Activated naive CD8-positive, alpha-beta T cell treated with anti-CD3 and anti-CD28 coated beads for 36 hours (primary cell): ENCODE measurements at places on chromosomes 13 and 19. TPM values are rescaled to one million over a fixed set of nuclear protein-coding genes. Genes with fewer than 3 reads are reported as not detected.
A peak's percentile ranks its signal among the peaks of the same experiment; 100 is the strongest.

FXYD5 gene
- 275 TPM for total RNA-seq

NLRP7 gene
- total RNA-seq, result not detected

PLIN5 gene
- 0.32 TPM for total RNA-seq

GGN gene
- not detected for total RNA-seq

COMMD6 gene
- total RNA-seq, result 94.1 TPM

MEDAG gene
- not detected for total RNA-seq

ZNF558 gene
- 25.4 TPM for total RNA-seq

RPL28 gene
- 2,585 TPM for total RNA-seq

ADAT3 gene
- 5.9 TPM for total RNA-seq

ZNF471 gene
- 1.2 TPM for total RNA-seq

TMEM238 gene
- total RNA-seq, result 10.8 TPM

IL12RB1 gene
- 26.5 TPM for total RNA-seq

DNA sequence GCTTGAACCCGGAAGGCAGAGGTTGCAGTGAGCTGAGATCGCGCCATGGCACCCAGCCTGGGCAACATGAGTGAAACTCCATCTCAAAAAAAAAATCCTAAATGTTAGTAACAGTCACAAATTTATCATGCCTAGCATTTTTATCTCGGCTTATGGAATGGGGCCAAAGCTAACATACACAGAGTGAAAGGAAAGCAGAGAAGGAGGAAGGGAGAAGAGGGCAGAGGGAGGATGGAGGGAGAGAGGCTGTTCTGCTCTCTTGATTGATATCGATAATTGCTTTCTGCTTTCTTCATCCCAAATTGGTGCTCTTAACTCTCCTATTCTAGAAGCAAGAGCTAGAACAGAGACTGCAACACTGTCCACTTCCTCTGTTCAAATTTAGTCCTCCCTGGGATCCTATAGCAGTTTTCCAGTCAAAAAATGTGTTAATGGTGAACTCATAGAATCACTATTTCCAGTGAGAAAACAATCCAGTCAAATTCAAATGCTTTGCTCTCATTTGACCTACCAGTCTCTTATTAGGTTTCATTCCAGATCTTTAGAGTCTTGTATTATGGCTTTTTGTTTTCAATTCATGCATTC, 15.8 kb upstream of the TUBGCP3 start:
- DNase-seq, result no peak

DNA sequence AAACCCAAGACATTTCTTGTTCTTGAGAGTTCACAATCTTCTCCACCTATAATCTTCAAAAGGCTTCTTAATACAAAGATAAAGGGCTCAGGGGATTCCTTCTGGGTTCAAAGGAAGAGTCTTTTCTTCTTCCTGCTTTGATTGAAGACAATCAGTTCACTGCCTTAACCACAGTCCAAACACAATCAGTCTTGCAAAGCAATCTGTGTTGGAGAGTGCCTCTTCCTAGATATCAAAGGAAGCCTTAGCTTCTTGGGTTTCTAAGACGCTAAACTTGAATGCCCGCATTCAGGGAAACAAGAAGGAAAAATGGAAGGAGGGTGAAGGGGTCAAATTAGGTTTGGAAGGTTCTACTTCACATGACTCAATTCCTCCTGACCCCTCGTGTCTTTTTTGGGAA, 27.2 kb downstream of the RANBP3 start:
- DNase-seq, result no peak

GRCh38 chr19:29275266-29275665, 62.3 kb upstream of the UQCRFS1 start:
- no peak for DNase-seq

DNA sequence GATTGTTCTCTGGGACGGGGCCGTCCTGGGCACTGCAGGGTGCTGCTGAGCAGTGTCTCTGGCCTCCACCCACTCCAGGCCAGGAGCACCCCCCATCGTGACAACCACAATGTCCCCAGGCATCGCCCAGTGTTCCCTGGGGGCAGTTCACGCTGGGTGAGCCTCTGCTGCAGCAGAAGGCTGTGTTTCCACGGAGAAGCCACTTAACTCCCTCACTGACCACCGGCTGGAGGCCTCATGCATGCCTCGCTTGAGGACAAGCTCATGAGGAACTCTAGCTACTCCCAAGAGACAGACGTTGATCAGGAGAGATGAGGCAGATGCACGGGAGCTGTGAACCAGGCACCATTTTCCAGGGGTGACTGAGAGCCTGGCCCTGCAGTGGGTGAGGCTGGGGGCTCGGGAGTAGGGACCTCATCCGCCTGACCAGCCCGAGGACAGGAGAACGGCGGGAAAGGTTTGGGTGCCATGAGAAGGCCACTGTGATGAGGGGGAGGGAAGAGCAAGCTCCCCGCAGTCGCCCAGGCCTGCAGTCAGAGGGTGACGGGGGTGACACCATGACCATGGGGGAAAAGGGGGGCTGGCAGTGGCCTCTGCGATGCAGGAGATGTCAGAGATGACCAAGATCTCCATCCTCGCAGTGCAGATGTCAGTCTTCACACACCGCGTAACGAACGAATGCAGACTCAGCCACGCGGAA, 5.1 kb downstream of the SLC39A3 start:
- DNase-seq, result no peak

DNA sequence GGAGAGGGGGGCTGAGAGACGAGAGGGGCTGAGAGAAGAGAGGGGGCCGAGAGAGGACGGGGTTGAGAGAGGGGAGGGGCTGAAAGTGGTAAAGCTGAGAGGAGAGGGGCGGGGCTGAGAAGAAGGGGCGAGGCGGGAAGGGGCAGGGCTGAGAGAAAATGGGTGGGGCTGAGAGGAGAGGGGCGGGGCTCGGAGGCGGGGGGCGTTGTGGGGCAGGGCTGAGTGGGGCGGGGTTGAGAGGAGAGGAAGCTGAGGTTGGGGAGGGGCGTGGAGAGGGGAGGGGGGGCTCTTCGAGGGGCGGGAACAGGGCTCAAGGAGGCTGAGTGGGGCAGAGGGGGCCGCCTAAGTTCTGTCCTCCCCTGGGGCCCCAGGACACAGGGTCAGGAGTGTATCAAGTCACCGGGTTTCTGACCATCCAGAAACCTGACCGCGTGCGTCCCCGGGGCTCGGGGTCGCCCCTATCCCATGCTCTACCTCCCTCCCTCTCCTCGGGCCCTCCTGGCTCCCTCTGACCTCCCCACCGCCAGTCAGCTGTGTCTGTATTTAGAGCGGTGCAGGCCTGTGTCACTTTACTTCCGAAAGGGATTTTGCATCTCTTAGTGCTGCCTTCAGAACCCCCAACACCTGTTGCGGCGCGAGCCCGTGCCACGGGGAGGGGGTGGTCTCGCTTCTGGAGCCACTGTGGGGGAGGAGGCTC, 38.6 kb upstream of the SEMA6B start:
- DNase-seq, result peak; percentile 48

DNA sequence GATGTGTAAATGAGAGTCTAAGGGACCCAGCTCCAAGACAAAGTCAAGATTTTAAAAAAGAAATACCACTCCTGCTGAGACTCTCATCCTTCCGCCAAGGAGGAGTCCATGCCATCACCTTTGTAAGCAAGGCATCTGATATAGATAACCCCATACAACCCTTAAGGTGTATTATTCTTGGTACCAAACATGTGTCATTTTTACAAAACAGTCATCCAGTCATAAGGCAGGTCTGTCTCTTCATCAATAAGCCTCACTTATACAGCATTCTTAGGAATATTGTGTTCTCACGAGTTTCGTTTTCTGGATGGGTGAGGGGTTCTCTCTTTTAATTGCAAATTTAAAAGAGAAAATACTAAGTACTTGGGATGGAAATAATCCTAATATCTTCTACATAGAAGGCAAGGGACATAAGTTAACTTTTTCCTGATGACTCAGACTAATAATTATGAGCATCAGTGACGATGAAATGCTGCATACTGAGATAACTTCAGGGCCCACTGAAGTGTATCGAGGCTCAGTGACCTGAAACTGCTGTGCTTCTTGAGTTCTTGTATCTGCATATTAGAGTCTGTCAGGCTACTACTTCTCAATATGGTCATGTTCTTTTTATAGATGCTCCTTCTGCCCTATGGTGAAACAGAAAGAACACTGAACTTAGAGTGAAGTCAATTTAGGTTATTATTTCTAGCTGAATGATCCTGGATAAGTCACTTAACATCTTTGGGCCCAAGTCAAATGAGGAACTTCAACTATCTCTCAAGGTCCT, 166.6 kb downstream of the KLF12 start:
- no peak for DNase-seq

- no peak for DNase-seq
These were observed 535.2 kb downstream of the LIG4 start for GRCh38 chr13:107680115-107680514.

- DNase-seq, result no peak
These were observed 177.9 kb downstream of the KATNAL1 start for GRCh38 chr13:30129411-30129810.

- DNase-seq, result no peak
These were observed 32.0 kb upstream of the ITM2B start for GRCh38 chr13:48201044-48201443.

- no peak for DNase-seq
These were observed 20.7 kb upstream of the NLRP12 start for GRCh38 chr19:53844849-53845246.

DNA sequence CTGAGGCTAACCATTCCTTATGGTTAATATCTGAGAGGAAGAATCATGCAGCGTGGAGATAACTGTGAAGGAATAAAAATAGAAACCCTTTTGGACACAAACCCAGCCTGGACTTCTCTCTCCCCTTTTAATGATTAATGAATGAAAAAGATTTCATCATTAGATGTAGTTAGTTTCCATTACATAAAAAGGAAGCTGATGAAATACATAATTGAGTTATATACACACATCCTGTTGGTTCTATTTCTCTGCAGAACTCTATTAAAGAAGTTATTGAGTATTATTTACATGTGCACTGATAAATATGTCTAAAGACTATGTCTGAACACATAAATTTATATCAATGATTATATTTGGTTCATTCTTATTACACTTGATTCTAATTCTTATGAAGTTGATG, 465.3 kb downstream of the GPC5 start:
- no peak for DNase-seq

- peak; percentile 88 for DNase-seq
These were observed 5.5 kb downstream of the EPS8L1 start for GRCh38 chr19:55080968-55081769.

DNA sequence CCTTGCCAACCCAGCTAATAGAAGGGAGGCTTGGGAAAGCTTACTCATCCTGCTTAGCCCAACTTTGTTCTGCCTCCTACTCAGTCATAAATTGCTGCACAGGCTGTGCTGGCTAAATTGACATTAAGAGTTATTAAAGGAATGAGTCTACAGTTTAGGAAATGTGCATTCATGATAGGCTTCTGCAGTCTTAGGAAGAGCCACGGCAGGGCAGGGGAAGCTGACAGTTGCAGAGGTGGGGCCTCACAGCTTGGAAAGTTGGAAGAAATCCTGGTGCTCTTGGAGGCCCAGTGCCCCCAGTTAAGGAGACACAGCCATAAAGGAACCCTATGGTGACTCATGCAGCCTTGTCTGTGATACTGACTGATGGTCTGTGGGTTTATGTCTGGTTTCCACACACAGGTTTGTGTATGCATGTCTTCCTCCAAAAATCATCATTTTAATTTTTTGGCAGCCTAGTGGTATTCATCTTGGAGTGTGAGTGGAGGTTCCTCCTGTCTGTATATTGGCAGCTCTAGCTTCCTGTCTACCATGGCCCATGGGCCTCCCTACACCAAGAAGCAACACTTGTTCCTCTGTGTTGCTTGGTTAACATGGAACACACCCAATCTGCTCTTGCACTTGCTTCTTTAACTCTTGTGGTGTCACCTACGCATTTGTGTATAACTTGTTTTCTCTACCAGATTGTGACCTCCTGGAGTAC, 135.0 kb upstream of the KL start:
- no peak for DNase-seq

DNA sequence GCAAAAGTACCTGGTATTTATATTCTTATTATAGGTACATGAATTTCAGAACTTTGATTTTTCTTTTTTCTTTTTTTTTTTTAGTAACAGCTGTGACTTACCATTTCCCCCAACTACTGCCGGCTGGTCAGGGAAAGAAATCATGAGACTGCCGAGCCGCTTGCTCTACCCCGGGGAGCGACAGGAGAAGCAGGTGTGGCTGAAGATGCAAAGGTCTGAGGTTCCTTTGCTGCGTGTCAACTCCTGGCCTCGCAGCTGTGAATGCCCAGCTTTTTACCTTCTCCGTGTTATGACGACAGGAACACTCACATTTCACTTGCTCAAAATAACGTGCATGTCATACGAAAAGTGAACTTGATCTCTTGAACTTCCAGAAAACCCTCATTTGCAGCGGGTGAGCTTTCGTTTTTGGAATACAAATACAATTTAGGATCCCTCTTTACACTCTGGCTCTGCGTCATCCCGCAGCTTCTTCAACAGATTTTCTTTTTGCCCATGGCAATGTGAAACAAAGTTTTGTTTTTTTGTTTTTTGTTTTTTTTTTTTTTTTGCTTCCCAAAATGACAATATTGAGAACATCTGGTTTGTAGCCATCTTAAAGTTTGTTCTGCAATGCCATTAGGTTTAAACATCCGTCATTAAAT, 117.9 kb downstream of the EFNB2 start:
- no peak for DNase-seq

DNA sequence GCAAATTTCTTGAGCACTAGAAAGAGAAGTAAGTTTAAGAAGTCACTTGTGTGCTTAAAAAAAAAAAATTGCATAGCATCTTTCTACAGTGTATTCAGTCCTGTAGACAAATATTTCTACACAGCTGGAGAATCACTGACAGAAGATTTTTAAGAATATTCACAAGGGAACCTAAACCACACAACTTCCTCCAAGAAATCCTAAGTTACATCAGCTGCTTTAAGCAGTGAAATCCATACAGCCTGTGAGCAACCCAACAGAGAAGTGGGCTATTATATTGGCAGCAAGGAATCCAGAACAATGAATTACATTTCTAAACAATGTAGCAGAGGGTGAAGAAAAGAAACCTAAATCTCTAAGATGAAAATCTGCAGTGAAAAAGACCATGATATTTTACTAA, 1.5 kb downstream of the DOCK9 start:
- no peak for DNase-seq

DNA sequence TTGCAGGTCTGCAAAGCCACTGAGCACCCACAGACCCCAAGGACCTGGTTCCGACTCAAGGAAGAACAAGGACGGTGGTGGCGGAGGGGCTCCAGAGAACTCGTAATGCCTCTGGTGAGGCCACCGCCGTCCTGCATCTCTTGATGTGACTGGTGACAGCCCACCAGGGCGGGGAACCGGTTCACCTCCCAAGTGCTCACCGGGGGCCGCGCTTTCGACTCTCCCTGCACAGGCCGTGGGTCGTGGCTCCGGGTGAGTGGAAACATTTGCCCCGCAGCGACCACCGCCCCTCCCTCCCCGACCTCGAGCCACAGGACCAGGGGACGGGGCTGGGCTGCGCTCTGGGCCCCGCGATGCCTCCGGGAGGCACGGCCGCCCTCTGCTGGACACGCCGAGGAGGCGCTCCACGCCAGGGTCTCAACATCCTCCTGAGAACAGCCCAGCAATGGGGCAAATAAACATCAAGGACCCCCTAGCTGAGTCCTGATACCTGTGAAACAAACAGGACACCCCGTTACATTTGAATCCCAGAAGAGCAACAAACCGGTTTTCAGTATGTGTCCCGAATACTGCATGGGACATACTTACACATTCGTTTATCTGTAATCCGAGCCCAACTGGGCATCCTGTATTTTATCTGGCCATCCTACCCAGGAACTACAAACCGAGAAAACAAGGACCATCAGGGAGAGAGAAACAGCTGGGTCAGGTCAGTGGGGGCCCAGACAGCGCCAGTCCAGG, 3.9 kb upstream of the PLPP2 start:
- peak; percentile 58 for DNase-seq
